ENCODE measurements at places on chromosomes 12 and 14.
A peak's percentile ranks its signal among the peaks of the same experiment; 100 is the strongest.

DNA sequence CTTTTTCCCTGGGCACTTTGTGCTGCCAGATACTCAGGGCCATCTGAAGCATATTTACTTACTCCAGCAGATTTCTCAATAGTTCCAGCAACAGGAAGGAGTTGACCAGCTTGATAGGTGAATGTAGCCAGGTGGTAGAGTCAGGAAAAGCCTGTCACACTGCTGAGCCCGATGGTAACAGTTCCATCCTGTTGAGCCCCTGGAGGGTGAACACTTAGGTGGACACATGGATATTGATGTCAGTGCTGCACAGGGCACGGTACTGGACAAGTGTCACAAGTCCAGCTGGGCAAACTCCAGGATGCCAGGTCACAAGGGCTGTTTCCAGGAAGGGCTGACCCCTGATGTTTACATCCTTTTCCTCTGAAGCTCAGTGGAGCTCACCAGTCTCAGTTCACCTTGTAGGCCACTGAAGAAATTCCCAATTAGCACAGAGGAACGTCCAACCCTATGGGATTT, 2.3 kb upstream of the SMOC1 start:
- DNase-seq: no peak

- DNase-seq: no peak
These were observed 353 bp upstream of the MAPK1IP1L start for GRCh38 chr14:55051165-55051422.

DNA sequence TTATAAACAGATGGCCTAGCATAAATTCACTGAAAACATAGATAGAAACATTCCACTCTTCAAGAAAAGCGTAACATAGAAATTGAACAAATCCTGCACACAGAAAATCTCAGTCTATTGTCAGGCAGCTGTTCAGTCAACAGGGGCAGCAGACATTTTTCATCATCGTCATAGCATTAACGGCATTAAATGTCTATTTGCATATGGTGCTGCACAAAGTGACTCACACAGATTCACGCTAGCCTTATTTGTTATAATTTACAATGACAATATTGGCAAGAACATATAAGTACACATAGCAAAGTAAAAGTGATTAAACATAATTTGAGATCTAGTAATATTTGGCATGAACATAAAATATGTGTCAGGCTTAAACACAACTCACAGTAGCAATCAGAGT, 95.7 kb downstream of the CEP128 start:
- no peak for DNase-seq

GRCh38 chr12:113271853-113272561, 50.7 kb downstream of the TPCN1 start:
- DNase-seq: peak; percentile 66

GRCh38 chr14:85528897-85529631, 880 bp upstream of the FLRT2 start:
- DNase-seq: no peak

- no peak for DNase-seq
These were observed 314.8 kb downstream of the SNAPC1 start for GRCh38 chr14:62076825-62077605.

DNA sequence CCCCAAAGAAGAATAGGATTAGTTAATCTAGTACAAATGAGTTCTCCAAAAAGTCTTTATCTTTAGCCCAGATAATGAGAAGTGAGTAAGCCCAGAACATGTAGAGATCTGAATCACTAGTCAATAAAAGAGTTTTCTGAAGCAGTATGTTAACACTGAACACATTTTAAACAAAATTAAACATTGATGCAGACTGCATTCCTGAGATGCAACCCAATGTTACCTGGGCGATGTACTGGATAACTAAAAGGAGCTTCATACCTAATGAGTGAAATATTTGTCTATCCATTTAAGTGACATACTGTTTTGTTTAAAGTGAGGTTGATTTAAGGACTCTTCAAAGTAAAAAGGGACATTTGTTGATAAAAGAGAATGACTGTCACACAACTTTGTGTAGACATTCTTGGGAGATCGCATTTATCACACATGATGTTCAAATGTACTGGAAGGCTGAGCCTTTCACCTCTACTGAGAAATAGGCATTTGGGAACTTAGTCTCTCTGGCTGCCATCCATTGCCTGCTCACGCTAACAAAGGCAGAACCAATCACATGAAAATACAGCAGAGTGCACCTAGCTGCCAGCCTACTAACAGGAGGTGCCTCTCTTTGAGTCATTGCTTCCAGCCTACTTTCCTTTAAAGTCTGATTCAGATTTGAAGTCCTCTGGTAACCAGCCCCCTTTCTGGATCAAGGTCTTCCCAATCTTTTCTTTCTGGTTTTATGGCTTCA, 287.7 kb downstream of the BTG1 start:
- no peak for DNase-seq

GRCh38 chr12:39393890-39394289, 49.0 kb downstream of the KIF21A start:
- no peak for DNase-seq

GRCh38 chr12:83896416-83896815, 1016.2 kb downstream of the SLC6A15 start:
- DNase-seq: no peak

GRCh38 chr14:101849125-101849524, 87.6 kb downstream of the PPP2R5C start:
- peak; percentile 47 for DNase-seq

GRCh38 chr12:89873745-89874144, 165.1 kb upstream of the ATP2B1 start:
- no peak for DNase-seq

DNA sequence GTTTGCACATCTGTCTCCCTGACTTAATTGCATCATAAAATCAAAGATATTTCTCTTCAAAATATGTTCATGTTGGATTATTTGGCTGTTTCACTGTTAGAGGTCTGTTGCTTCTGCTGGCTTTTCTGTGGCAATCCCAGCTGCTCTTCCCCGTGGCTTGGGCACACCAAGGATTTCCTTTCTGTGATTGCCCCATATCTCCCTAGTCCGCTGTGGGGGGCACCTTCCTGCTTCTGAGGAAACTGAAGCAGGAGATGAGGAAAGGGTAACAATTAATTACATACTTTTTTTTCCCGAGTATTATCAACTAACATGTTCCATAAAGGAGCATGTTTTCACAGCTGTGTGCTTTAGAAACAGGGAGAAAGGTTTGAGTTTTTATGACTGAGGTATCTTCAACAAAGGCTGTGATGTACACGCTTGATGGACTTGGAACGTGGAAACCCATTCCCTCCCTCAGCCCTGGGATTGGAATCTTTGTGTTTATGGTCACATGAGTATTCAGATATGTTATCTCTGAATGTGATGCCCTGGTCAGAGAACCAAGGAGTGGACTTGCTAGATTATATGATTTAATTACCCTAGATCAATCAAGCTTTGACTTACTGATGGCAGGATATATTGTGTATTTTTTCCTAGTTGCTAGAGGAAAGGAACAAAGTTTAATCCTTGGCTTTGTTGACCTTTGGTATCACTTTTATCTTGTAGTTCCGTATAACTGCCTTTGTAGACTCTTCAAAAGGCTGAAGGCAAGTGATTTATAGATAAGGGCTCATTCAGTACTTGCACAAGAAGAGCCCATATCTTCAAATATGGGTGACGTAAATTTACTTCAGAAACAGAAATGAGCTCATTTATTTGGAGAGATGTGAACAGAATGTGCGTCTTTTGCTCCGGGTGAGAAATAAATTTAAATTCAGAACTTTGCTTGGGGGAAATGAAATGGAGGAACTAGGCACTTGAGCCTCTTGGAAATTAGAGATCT, 46.7 kb downstream of the BORCS5 start:
- peak; percentile 72 for DNase-seq
